ENCODE measurements at places on chromosomes 4 and X.

DNA sequence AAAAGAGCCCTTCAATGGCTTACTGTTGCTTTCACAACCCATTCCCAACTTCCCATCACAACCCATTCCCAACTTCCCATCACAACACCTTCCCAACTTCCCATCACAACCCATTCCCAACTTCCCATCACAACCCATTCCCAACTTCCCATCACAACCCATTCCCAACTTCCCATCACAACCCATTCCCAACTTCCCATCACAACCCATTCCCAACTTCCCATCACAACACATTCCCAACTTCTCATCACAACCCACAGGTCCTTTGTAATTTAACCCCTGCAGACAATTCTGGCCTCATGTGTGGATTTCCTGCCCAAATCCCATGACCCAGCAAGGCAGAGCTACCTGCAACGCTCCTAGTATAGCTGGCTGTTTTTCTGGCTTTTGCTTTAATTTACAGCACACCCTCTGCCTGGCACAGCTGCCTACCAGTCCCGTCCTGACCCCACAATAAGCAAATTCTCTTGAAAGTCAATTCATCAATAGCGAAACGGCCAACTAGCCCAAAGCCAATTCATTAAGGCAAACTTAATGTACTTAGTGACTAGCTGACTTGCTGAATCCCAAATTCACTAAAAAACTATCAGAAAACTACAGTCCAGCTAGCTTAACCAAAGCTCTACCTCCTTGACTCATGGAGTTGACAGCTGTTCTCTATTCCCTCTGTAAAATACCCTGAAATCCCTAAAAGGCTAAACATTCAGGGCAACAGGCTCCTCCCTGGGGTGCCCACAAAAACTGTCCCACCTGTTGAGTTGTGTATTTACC lies 75.6 kb downstream of the AFAP1 start:
- DNase-seq, result no peak

- DNase-seq, result no peak
Measured at GRCh38 chrX:17822351-17822750, 38.7 kb downstream of the RAI2 start.

DNA sequence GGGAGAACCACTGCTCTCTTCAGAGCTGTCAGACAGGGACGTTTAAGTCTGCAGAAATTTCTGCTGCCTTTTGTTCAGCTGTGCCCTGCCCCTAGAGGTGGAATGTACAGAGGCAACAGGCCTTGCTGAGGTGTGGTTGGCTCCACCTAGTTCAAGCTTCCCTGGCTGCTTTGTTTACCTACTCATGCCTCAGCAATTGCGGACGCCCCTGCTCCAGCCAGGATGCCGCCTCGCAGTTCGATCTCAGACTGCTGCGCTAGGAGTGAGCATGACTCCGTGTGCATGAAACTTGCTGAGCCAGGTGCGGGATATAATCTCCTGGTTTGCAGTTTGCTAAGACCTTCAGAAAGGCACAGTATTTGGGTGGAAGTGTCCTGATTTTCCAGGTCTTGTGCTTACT lies 70.9 kb downstream of the MAGEB5 start:
- DNase-seq, result no peak

GRCh38 chr4:37803348-37803973 lies 23.0 kb upstream of the PGM2 start:
- no peak for DNase-seq

DNA sequence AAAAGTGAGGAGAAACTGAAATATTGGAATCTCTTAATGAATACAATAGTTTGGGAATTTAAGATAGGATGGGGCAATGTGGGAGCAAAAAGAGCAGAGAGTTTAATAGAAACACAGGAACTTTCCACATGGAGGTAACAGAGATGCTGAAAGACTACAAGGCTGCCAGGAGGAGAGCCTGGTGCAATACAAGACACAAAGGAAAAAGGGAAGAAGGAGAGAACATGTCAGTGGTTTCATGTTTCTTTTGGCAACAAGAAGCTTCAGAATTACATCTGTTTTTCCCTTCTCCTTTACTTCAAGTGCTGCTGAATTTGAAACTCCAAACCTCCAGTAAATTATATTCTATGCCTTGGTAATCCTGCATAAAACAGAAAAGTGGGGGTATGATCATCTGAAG lies 474.3 kb downstream of the FAT4 start:
- no peak for DNase-seq

- peak; percentile 71 for DNase-seq
Measured at GRCh38 chr4:147732518-147733235, 789 bp downstream of the ARHGAP10 start.

DNA sequence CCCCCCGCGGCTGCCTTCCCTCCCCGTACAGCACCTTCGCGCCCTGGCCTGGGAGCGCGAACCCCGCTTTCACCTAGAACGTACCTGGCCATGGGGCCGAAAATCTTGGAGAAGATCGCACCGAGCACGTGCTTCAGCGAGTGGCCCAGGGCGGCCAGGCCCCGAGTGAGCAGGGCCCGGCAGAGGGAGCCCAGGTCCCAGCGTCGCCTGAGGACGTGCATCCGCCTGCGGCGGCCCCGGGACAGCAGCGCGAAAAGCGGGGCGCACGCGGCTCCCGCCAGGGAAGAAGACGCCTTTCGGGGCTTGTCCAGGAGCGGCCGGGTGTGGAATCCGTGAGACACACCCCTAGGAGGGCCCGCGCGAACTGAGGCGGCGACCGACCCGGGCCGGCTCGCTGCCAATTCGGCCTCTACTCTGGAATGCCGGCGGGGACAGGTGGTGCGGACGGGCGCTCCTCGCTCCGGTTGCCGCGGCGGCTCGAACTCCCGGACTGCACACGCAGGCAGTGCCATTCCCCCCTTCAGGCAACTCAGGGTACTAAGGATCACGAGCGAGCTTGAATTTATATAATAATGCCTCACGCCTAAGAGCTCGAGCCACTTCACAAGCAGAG lies at the start of gene HS6ST2:
Gene HS6ST2 (minus strand): TSS at position 539 of the 613 bp plus-strand sequence.
- peak; percentile 61 for DNase-seq

- no peak for DNase-seq
Measured at GRCh38 chr4:114036426-114036825, 57.0 kb upstream of the ARSJ start.

All from upper lobe of right lung (tissue), 1 donor.